Activated CD8-positive, alpha-beta memory T cell treated with anti-CD3 and anti-CD28 coated beads for 4 hours (primary cell): ENCODE measurements at places on chromosomes 3 and 15.

- DNase-seq, result no peak
Measured at GRCh38 chr15:36632226-36632625, 52.8 kb downstream of the CDIN1 start.

DNA sequence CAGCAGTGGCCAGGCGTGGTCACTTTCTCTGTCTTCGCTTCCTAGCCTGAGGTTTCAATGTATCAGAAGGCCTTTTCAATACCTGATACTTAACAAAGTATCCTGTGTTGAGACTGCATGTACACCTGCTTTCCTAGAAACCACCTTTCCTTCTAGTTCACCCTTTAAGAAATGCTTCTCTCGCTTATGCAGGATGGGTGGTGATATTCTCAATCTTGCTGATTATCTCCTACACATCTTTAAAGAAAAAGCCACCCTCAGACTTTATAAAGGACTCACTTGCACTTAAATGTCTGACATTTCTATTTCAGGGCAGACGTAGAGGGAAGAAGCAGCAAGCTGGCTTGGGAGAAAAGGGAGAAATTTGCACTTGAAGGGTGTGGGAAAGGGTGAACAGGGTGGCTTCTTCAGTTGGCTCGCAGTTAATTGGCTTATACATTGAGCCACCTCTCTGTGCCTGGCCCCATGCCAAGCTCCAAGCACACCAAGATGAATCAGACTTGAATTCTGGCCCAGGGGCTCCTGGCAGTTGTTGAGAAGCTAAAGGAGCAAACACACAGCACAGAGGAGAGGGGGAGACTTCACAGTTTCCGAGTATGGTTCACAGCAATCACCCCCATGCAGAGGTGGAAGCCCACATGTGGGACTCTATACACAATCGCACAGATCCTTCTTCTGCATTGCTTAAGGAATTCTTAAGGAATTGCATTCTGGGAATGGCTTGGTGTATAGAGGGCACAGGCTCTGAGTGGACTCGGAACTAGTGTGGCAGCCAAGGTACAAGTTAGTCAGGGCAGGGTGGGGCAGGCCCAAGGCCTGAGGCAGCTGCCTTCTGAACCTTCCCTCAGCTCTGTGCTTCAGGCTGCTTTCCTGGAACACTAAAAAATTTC, 1.3 kb downstream of the ARL6IP5 start:
- peak; percentile 54 for DNase-seq

- DNase-seq, result no peak
Measured at GRCh38 chr3:44501971-44502370, 24.5 kb upstream of the ZNF445 start.

GRCh38 chr15:29205186-29205585, 64.4 kb downstream of the NSMCE3 start:
- no peak for DNase-seq

DNA sequence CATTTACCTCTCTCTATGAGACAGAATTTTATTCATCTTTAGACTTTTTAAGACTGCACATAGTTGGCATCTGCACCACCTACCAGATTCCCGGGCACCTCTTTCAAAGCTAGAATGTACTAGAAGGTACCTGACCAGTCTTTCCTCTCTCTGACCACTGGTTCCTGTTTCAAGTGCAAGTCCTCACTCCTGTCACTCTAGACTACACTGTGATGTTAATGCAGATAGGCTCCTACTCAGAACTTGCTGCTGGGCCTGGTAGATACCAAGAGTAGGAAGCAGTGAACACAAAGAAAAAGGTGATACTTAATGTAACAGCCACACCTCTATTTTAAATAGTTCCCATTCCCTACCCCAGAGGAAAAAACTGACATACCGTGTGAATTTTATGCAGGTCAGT, 8.1 kb upstream of the TCAIM start:
- no peak for DNase-seq

GRCh38 chr3:38154625-38155255, 10.6 kb upstream of the OXSR1 start:
- DNase-seq, result no peak

DNA sequence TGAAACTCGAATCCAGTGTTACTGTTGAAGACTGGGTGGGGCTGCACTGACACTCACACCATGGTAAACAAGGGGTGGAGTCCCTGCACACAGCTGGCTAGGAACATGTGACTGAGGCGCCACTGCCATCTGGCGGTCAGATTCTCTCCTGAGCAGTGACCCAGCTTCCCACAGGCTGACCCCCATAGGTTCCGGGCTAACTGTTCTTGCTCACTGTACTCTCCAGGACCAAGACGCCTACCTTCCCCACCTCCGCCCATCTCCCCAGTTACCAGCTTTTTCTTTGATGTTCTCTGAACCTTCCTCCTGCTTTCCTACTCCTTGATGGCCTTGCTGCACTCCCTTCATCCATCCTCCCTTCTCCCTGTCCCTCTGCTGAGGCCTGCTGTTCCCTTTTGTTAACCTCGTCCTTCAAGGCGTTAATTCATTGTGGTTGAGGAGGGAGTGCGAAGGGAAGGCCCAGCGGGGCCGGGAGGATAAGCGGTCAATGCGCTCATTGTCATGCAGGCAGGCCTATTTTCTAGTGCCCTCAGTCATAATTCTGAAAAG, 115.2 kb downstream of the ATP8B4 start:
- DNase-seq, result peak; percentile 14

DNA sequence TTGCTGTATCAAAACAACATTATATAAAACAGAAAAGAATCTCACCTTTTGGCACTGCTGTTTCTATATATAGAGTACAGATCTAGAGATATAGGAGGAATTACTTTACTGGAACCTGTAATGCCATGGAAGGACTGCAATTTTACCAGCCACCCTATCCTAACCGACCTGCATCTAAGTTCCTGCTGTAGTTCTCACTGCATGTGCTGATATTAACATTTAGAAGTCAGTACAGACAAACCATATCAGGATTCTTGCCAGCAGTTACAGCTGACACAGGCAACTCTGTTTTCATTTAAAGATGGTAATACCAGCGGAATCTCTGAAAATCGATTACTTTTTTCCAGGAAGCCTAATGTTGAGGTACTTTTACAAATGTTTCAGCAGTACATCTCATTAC, 73.4 kb upstream of the MYO5C start:
- DNase-seq, result no peak

GRCh38 chr15:63462088-63462487, 42.3 kb upstream of the USP3 start:
- DNase-seq, result no peak

- DNase-seq, result no peak
Measured at GRCh38 chr3:48436855-48437254, 3.1 kb downstream of the CCDC51 start.

DNA sequence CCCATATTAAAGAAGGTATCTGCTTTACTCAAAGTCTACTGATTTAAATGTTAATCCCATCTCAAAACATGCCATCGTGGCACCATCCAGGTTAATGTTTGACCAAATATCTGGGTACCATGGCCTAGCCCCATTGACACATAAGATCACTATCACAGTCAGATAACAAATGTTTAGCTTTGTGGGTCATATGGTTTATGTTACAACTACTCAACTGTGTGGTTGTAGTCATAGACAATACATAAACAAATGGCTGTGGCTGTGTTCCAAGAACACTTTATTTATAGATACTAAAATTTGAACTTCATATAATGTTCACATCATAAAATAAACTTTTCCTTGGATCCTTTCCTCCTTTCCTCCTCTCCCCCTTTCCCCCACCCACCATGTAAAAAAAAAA, 9.8 kb upstream of the SNRPN start:
- DNase-seq, result no peak
